Stimulated activated CD4-positive, alpha-beta T cell treated with anti-CD3 and anti-CD28 coated beads, Interleukin-1b, Interleukin-23, amount 100 ng/mL, for 24 hours (primary cell): ENCODE measurements at places on chromosomes 16 and 17.
A peak's percentile ranks its signal among the peaks of the same experiment; 100 is the strongest.

GRCh38 chr16:70395345-70395901 lies 43.5 kb downstream of the ST3GAL2 start:
- DNase-seq = peak; percentile 48

- DNase-seq = no peak
These were observed 19.1 kb upstream of the ZNF594 start for GRCh38 chr17:5210614-5211252.

GRCh38 chr17:38861399-38861843 lies 7.9 kb upstream of the RPL23 start:
- DNase-seq = no peak

DNA sequence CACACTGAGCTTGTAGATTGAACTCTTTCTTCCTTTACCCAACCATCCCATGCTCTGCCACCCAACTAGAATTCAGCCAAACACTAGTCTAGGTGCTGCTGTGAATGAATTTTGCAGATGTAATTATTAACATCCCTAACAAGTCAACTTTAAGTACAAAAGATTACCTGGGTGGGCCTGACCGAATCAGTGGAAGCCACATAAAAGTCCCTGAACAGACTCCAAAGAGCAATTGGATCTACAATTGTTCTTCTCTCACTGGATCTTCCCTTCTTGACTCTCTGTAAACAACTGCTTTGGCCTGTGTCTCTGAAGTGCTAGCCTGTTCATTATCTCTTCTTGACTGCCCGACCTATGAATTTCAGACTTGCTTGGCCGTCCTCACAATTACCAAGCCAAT lies 67.9 kb downstream of the PMP22 start:
- no peak for DNase-seq

DNA sequence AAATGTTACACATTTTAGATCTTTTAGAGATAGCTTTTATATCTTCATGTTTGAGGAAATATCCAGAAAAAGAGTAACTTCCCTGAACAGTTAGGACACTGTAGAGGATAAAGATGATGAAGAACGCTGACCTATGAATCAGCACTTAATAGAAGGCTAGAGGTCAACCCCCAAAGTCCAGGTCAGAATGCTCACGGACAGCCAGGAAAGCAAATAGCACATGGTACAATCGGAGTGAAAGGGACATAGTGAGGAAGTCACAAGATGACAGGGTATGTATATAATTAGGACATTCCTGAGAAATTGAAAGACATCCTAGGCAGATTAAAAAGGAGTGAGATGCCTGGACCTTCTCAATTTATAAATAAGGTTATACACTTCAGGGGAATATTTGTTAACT lies 55.1 kb upstream of the CNTNAP4 start:
- no peak for DNase-seq

DNA sequence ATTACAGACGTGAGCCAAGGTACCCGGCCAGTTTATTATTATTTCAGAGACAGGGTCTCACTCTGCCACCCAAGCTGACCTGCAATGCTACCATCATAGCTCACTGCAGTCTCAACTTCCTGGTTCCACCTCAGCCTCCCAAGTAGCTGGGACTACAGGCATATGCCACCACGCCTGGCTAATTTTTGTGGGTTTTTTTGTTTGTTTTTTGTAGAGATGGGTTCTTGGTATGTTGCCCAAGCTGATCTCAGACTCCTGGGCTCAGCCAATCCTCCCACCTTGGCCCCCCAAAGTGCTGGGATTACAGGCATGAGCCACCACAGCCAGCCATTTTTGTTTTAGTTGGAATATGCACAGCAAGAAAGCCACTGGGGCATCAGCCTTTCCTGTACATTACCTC lies 115.7 kb downstream of the MRM1 start:
- DNase-seq = no peak

GRCh38 chr17:48351911-48352332 lies 78.1 kb downstream of the SKAP1 start:
- DNase-seq = no peak

GRCh38 chr16:3173892-3174617 lies 13.9 kb upstream of the OR1F1 start:
- DNase-seq = no peak

DNA sequence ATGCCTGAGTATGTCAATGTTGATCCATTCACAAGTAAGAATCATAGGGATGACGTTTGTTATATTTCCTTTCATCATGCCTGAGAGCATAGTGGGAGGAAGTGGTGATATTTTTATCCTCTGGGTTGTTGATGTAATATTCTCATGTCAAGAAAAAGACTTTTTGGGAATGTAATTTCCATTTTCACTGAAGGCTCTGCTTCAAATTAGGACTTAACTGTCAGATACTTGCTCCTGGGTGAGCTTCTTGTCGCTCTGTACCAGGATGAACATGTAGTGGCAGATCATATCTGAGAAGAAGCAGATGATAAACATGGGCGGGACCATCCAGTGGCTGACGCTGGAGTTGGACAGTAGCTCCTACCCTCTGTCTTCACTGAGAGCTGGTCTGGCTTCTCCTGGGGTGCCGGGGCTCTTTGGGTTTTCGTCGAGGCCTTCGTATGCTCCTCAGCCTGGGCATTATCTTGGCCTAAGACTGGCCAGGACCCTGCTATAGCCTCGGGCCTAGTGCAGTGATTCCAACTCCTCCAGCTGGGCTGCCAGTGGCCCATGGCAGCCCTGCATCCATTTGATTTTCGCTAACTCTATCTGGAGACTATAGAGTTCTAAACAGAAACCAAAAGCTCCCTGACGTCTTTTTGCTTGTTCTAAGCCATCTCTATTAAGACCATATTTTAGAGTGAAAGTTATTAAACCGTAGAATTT lies 19.7 kb downstream of the CYB5B start:
- DNase-seq = no peak

- DNase-seq = no peak
These were observed 724 bp downstream of the MVP start for GRCh38 chr16:29820730-29821642.

DNA sequence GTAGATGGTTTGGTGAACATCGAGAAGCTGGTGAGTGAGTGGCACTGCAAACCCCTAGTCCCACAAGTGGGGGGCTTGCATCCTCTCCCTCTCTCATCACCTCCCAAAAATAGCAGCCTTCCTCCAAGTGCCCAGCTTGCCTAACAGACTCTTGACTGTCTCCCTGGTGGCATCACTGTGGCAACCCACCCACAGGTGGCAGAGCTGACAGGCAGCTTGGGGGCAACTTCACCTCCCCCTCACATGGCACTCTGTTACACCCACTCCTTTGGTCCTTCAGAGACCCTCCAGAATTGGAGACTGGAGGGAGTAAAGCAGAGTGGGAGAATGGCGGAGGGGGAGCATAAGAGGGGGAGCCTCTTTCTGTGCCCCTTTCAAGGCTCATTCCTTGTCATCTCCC lies 15.7 kb downstream of the RAPGEFL1 start:
- DNase-seq = no peak

GRCh38 chr17:82031303-82031884 lies at the start of gene RAC3:
RAC3 (plus strand) TSS chr17:82031678; CDS start chr17:82031762, 84 bp downstream.
- no peak for DNase-seq

- DNase-seq = no peak
These were observed 12.9 kb upstream of the CACNG4 start for GRCh38 chr17:66951605-66951953.

GRCh38 chr17:1147664-1148063 lies 32.1 kb downstream of the ABR start:
- DNase-seq = no peak

GRCh38 chr17:43402078-43402477 lies 3.3 kb downstream of the ARL4D start:
- DNase-seq = no peak

- DNase-seq = no peak
These were observed 3.6 kb upstream of the STAC2 start for GRCh38 chr17:39229274-39229913.

- no peak for DNase-seq
These were observed 96.3 kb upstream of the RCVRN start for GRCh38 chr17:10001306-10001873.

GRCh38 chr17:71334048-71334751 lies 786.6 kb upstream of the SOX9 start:
- no peak for DNase-seq

DNA sequence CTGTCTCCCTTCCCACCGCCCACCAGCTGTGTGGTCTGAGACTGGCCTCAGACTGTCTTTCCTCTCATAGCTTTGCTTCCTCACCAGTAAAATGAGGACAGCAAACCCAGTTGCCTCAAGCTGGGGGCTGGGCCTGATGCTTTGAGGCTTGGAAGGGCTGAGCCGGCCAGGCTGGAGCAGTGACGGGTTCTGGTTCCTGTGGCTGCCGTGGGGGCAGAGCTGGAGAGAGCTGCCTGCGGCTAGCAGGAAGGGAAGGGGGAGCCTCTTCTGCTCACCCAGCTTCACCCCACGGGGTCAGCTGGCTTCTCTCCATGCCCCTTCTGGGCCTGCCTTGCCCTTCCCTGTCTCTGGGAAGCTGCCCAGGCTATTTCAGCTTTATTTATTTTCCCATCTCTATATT lies 23.7 kb downstream of the LASP1 start:
- no peak for DNase-seq

GRCh38 chr16:74909665-74910064 lies 75.3 kb downstream of the WDR59 start:
- DNase-seq = no peak

- no peak for DNase-seq
These were observed 677 bp downstream of the SNTB2 start for GRCh38 chr16:69187446-69188235.

- no peak for DNase-seq
These were observed 959 bp upstream of the ANKRD13B start for GRCh38 chr17:29591737-29592608.

DNA sequence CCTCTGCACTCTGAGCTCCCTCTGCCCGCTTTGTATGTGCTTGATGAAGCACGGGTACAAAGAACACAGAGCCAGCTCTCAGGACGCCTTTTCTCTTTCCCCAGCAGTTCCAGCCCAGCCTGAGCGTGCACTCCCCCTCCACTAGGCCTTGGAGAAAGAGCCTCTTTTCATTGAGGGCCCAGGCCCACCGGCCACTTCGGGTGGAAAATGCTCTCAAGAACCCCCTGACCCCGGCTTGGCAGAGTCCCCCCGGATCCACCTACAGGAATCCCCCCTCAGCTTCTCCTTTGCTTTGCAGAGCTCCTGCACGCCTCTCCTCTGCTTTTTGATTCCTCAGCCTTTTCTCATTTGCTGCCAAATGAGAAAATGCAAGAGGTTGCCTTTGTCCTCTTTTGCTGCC lies 30.2 kb downstream of the MRC2 start:
- DNase-seq = no peak

GRCh38 chr17:79992649-79993389 lies 42.9 kb downstream of the TBC1D16 start:
- no peak for DNase-seq

DNA sequence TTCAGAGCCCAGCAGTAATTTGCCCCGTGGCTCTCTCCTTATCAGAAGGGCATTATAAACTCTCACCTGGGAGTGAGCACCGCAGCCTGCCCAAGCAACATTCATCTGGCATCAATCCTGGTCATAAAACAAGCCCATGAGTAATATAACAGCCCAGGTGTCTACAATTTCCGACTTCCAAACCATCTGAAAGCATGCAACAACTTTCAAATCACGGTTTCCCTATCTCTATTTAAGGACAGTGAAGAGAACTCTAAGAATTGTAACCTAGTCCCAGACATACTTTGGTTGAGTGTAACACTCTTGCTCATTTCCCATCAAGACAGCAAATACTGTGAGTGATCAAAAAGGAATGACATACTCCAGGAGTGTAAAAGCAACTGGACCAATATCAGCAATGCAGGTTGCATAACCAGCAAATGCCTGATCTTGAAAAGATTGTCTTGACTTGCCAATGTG lies 487.4 kb upstream of the SOX9 start:
- no peak for DNase-seq

GRCh38 chr17:78501241-78502036 lies 75.8 kb downstream of the DNAH17 start:
- DNase-seq = no peak

DNA sequence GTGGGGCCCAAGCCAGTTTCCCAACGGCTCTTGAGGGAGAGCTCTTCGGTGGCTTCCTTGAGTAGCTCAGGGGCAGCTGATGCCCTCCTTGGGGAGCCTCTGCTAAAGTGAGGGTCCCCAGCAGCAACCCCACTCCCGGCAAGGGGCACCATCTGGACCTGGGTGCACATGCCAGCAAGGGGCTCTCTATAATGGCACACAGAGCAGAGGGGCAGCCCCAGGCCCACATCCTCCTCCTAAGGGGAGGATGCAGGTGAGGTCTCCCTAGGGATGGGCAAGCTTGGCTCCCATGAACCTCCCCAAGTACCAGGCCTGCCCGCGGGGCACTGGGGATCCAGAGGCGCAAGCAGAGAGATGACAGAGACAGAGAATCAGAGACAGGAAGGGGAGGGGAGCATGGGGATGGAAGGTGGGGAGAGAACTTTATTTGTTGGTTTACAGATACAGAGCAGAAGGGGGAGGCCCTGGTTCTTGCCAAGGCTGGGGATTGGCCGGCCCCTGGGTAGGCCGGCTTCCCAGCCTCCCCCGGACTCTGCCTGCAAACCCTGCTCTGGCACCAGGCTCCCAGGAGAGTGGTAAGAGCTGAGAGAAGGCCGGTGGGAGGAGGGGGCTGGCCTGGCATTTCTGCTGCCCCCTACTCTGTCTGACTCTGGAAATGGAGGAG lies 61.4 kb downstream of the SRCIN1 start:
- DNase-seq = no peak

DNA sequence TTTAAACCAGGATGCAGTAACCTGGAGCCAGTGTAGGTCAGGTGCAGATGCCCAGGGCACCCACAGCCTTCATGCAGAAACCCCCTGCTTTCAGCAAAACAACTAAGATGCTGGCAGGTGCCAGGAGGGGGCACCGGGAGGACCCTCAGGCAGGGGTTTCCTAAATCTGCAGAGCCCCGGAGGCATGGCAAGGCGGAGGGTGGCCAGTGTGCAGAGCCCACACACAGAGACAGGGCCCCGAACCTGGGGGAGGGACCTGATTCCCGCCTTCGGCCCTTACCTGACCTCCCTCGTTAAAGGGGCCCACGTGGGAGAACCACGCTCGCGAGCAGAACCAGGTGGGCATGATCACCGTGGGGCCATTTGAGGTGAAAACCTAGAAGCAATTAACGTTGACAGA lies 114.0 kb upstream of the METRNL start:
- no peak for DNase-seq

DNA sequence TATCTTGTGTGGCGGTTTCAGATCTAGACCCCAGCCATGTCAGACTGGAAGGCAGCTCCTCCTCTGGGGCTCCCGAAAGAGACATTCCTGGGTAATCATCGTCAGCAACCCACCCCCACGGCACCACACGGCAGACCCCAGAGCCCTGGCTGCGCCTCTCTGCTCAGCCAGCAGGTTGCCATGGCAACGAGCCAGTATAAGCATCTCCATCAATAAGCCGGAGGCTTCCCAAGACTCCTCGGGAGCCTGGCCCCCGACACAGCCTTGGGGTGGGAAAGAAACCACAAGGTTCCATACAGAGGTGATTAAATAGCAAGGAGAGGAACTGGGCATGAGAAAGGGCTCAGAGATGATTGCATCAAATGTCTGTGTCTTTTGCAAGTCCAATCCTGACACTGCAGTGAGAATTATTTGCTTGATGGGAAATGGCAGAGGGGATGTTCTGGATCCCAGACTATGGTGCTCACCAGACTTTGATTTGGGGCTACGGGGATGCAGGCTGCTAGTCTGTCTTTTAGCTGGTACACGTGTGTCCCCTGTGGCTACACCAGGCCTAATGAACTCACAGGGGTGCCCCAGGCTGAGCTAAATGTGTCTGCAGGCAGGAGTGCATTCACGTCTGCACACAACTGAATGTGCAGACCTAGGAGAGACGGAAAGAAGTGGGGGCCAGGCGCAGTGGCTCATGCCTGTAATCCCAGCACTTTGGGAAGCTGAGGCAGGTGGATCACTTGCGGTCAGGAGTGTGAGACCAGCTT lies 320.5 kb upstream of the TNRC6C start:
- DNase-seq = no peak
